ENCODE measurements at places on chromosomes 13 and 19.

DNA sequence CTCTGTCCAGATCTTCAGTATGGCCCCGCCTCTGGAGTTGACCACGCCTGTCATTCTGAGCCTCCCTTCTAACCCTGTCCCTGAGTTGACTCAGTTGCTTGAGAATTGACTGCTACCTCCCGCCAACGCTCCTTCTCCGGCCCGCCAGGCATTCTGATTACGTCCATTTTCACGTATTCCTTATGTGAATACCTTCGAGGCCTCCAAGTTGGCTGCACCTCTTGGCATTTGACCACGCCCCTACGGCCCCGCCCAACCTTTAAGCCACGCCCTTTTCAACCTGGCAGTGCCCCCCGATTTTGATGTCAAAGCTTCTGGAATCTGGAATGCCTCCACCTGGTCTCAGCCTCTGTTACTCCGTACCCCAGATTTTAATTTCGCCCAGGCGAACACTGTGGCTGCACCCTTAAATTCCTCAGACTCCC, 1.7 kb upstream of the EML2 start:
- DNase-seq = no peak

GRCh38 chr19:50482916-50483315, 6.3 kb upstream of the GARIN5A start:
- no peak for DNase-seq

DNA sequence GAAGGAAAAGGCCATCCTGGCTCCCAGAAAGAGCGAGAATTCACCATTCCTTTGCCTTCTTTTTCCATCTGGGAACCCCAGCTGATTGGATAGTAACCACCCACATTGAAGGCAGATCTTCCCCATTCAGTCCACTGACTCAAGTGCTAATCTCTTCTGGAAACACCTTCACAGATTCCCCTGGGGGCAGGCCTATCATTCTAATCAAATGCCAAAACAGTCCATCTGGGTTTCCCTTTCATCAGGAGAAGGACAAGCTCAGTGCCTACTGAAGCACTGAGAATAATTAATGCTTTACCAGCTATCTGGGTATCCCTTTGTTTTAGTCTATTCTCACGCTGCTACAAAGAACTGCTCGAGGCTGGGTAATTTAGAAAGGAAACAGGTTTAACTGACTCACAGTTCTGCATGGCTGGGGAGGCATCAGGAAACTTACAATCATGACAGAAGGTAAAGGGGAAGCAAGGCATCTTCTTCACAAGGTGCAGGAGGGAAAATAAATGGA, 293.2 kb downstream of the ENOX1 start:
- no peak for DNase-seq

DNA sequence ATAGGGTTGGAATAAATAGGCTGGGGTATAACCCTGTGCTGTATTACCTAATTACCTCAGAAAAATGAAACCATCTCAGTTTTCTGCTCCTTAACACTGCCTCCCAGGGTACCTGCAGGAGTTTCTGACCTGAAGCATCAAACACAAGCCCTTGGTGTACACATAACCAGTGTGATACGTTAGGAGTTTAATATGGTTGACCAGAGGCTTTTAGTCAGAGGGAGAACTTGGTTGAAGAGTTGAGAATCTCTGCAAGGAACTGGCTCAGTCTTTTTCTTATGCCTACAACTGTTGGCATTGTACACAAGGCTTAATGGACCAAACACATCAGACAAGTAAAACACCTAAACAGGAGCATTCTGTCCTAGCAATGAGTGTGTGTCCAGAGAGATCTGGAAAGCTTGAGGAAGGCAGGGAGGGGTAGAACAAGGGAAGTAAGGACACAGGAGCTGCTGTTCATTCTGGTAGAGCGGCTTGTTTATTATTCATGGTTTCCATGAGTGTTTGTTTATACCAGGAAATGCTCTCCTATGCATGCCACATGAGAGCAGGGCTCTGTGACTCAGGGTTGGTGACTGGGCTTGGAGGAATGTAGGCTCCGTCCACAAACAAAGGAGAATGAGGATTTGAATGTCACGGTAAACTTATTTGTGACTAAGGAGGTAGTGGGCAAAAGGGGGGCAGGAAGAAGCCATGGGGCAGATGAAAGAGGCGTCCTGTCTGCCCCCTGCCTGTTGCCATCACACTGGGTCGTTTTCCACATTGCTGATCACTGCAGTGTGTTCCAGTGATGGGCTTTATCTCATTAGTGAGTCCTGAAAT, 11.9 kb upstream of the SPATA13 start:
- DNase-seq = peak; percentile 84

- peak; percentile 39 for DNase-seq
Measured at GRCh38 chr13:65595916-65596315, 1634.2 kb downstream of the PCDH9 start.

Data from fibroblast of skin of left quadriceps (primary cell).